ENCODE measurements at places on chromosomes 1 and 21.

DNA sequence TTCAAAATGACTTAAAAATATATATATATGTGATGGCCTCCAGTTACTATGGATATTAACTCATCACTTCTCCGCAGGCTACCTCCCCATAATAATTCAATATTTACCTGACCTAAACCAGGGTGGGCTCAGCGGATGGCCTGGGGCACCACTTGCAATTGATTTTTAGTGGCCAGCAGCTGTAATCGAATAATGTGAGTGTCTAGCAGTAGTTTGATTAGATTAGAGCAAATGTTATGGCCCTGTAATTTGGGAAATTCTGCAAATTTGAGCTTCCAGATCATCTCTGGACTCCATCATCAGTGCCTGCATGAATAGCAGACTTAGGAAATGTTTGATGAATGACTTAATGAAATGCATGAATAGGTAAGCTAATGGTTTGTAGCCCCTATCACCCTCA, 14.7 kb downstream of the SUSD4 start:
- no peak for DNase-seq

- no peak for DNase-seq
Measured at GRCh38 chr1:62436039-62436465, 797 bp upstream of the USP1 start.

DNA sequence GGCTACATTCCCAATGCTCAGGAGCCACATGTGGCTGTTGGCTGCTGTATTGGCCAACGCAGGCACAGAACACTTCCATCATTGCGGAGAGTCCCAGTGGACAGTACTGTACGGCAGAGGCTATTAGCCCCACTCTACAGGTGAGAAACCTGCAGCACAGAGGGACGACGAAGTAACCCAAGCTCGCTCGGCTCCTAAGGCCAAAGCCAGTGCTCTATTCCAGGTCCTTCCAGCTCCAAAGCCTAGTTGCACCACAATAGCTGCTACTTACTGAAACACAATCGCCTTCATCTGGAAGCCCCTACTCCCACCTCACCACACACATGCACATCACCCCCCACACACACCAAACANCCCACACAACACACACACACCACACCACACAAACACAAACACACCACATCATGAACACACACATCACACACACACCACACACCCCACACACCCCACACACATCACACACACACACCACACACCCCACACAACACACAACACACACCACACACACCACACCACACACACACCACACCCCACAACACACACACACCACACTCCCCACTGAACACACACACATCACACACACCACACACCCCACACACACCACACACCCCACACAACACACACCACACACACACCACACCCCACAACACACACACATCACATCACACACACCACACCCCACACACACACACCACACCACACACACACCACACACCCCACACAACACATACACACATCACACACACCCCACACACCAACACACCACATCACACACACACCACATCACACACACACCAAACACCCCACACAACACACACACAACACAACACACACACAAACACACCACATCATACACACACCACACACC, 3.2 kb downstream of the LYPD8 start:
- DNase-seq: no peak

DNA sequence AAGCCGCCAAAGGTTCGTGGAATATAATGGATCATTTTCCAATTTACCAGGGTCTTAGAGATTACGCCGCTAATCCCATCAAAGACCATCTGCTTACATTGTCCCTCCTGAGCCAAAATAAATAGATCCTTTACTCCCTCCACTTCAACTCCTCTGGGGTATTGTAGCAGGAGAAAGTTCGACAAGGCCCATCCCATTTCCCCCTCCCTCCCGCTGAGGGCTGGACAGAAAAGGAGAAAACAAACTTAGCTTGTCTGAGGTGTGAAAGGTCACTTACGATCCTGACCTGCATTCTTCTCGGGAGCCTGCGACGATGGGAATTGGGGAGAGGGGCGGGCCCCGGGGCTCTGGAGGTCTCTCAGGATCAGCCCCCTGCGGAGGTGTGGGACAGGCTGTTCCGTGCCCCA, 60.8 kb downstream of the MEF2D start:
- no peak for DNase-seq

DNA sequence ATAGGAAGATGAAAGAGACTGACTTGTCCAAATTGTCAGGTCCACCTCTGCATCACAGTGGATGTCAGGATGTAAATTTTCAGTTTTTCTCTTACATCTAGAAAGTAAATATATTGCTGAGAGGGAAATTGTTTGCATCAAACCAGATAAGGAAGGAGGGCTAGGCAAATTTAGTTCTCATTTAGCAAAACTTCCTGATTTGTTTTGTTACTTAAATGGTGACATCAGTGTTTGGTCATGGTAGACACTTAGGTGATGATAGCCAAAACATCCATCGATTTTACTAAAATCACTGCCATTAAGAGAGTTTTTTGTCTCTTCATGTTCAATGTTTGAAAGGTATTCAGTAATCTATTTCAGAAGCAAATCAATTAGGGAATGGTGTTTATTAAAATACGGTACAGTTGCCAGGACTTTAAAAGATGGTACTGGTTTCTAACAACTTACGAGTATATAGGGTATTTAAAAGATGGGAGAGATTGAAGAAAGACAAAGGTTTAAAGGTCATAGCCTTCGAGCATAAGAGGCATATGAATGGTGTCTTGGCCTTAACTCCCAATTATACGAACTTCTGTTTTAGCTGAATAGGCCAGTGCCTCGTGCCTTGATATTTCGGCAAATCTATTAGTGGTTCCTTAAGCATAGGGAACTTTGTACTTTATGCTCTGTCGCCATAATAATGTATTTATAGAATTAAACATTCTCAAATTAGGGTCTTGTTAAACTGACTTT, 3.0 kb downstream of the IER5 start:
- no peak for DNase-seq

DNA sequence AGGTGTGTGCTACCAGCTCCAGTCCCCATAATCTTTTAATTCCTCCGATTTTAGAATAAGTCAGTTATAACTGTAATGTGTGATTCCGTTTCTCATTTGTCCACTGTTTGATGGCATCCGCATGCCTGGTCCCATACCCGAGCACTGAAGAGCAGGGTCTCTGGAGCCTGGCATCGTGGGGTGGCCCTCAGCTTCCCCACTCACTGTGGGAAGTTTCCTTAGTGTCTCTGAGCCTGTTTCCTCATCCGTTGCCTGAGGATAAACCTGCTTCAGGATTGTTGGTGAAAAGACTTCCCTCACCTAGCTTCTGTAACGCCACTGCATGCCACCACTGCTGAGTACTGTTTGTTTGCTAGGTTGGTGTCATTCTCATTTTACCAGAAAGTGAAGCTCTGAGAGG, 19.5 kb downstream of the PARK7 start:
- no peak for DNase-seq

- DNase-seq: peak; percentile 44
Measured at GRCh38 chr1:84253891-84254290, 47.6 kb upstream of the SAMD13 start.

DNA sequence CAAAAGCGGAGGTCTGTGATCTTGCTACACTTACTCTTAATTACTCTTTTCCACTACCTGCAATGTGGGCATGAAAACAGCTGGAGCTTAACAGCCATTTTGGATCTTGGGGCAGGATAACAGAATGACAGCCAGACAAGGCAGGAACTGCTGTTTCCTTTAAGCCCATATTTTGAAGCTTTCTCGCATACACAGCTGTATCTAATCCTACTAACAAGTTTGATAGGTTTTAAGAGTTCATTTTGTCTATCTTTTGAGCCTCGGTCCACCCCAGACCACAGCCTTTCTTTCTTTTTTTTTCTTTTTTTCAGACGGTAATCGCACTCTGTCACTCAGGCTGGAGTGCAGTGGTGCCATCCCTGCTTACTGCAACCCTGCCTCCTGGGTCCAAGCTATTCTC, 42.4 kb upstream of the CRB1 start:
- no peak for DNase-seq

- DNase-seq: no peak
Measured at GRCh38 chr1:165542647-165543046, 1.2 kb upstream of the LRRC52 start.

GRCh38 chr1:58818976-58819375, 35.1 kb upstream of the JUN start:
- no peak for DNase-seq

GRCh38 chr1:19169642-19170041, 40.4 kb downstream of the UBR4 start:
- DNase-seq: no peak

GRCh38 chr1:997993-998744, 1.7 kb downstream of the HES4 start:
- no peak for DNase-seq

DNA sequence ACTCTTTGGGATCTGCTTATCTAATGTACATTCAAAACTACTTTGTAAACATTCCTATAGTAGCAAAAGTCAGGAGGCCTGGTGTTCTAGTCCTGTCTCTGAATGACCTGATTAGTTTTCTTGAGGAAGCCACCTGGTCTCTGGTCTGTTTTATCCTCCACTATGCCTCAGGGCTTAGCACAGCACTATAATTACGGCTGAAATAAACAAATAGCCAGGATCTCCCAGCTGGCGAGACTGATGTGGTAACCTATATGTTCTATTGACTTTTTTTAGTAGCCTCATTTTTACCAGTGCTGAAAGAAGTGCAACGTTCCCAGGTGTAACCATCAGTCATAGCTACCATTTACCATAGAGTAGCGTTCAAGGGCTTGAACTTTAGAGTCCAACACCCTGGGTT, 24.2 kb upstream of the RPL11 start:
- DNase-seq: no peak

- DNase-seq: no peak
Measured at GRCh38 chr21:34802180-34802899, 133.5 kb downstream of the CLIC6 start.

- DNase-seq: no peak
Measured at GRCh38 chr1:119132179-119132578, 8.3 kb downstream of the WARS2 start.

DNA sequence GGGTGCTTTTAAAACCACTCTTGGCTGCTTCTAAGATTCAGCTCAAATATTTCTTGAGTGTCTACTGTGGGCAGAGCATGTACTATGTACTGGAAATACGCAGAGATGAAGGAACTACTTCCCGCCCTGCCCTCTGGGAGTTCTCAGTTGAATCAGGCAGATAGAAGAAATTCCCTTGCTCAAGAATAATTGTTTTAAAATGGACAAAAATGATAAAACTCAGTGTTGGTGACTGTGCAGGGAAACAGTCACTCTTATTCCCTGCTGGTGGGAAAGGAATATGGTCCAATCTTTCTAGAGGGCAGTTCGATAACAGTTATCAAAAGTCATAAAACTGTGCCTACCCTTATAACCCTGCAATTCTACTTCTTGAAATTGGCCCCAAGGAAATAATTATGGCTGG, 16.9 kb upstream of the GRHL3 start:
- no peak for DNase-seq

GRCh38 chr21:35764077-35764476, 296.2 kb downstream of the SETD4 start:
- no peak for DNase-seq

DNA sequence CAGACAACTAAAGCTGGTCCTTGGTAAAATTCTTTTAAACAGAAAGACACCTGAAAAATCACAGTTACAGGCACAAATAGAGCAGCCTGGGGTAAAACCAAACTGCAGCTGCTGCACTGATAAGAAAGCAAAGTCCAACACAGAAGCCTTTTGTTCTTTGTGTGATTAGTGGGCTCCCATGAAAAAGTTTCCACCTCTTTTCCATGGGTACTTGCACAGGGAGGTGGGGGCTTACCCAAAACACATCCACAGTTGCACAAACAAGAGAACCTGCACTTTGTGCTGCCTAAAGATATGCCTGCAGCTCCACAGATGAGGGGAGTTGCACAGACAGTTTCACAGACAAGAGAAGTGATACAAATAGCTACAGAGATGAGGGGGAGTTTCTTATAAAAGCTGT, 106.7 kb upstream of the SLC5A9 start:
- DNase-seq: no peak

DNA sequence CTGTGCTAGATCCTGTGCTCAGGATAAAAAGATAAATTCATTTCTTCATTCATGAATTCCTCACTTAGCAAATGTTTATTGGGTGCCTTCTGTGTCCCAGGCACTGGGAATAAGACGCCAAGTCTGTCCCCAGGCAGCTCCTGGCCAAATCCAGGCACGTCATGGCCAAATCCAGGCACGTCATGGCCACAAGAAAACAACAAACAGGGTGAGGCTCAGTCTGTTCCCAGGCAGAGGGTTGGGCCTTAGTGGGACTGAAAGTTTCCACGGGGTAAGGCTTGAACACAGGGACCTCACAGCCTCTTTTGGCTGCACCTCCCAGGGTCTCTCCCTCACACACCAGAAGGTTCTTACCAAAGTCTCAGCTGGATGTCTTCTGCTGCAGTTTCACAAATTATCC, 95.7 kb downstream of the PAX7 start:
- DNase-seq: no peak

GRCh38 chr1:117612517-117613248, 6.8 kb downstream of the TENT5C start:
- DNase-seq: peak; percentile 53

DNA sequence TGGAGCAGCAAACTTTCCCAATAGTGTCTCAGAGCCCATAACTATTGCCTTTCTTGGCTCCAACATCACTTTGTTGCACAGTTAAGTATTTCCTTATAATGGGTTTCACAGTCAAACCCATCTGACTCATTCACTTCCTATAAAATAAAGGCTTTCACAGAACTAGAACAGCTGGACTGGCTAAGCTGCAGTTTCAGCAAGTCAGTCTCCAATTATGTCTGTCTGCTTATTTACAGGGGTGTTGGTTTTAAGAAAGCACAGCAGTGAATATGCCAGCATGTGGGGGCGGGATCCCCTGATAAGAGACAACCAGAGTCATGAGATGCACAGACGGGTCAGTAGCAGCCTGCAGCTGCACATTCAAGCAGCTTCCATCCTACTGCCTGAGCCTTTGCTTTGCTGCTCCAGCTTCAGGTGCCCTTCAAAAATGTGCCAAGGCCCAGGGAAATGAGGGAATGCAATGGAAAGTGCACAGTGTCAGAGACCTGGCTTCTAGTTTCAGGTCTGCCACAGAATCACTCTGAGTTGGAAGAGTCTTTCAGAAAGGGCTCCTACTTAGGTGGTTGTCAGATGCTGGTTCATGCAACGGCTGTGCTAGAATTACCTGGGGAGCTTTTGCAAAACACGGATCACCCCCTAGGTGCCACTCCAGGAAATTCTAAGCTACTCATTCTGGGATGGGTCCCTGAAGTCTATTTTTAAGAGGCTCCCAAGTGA, 24.8 kb downstream of the RNF19B start:
- DNase-seq: peak; percentile 78

GRCh38 chr1:202216691-202217090, 23.1 kb downstream of the LGR6 start:
- DNase-seq: no peak

GRCh38 chr1:244854865-244855578, 9.3 kb downstream of the HNRNPU start:
- no peak for DNase-seq

GRCh38 chr1:216054600-216054999, 368.6 kb downstream of the USH2A start:
- no peak for DNase-seq

GRCh38 chr1:219963432-219963831, 35.1 kb upstream of the SLC30A10 start:
- DNase-seq: no peak

Measured in GM04504 (cell line).